ENCODE measurements at places on chromosomes 13 and 19. TPM values are rescaled to one million over a fixed set of nuclear protein-coding genes. Genes with fewer than 3 reads are reported as not detected.

Gene CD177
- 2.9 TPM for total RNA-seq

Gene RXFP2
- not detected for total RNA-seq

Gene ADGRE3
- not detected for total RNA-seq

Gene PEAK3
- total RNA-seq: not detected

- H3K4me3 ChIP-seq: no peak overlapping the region
- H3K27ac ChIP-seq: no peak overlapping the region
- DNase-seq: no peak
- H3K36me3 ChIP-seq: peaks cover 45% of the 10 kb centered on the region
- no peaks in the 10 kb centered on the region for H3K4me1 ChIP-seq
Observed at GRCh38 chr19:2856457-2857050, 10.6 kb upstream of the ZNF556 start.

DNA sequence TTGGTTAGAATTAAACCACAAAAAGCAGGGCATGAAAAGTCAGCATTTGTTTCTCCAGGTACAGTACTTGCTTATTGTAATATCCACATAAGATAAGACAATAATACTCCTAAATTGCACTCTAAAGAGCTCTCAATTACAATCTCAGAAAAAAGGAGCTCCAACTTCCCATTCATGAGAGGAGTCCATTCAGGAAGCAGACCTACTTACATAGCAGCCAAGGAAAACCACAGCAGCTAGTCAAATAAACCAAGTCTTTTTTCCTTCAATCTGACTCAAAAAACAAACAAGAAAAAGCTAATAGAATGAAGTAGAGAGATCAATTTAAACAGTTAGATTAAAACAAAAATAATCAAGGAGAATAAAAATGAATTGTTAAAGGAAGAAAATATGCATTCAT, 885.2 kb upstream of the SLITRK6 start:
- no peaks in the 10 kb centered on the region for H3K36me3 ChIP-seq
- H3K4me1 ChIP-seq: no peaks in the 10 kb centered on the region
- no peak overlapping the region for H3K27ac ChIP-seq
- no peaks in the 10 kb centered on the region for H3K27me3 ChIP-seq
- no peak overlapping the region for H3K4me3 ChIP-seq

DNA sequence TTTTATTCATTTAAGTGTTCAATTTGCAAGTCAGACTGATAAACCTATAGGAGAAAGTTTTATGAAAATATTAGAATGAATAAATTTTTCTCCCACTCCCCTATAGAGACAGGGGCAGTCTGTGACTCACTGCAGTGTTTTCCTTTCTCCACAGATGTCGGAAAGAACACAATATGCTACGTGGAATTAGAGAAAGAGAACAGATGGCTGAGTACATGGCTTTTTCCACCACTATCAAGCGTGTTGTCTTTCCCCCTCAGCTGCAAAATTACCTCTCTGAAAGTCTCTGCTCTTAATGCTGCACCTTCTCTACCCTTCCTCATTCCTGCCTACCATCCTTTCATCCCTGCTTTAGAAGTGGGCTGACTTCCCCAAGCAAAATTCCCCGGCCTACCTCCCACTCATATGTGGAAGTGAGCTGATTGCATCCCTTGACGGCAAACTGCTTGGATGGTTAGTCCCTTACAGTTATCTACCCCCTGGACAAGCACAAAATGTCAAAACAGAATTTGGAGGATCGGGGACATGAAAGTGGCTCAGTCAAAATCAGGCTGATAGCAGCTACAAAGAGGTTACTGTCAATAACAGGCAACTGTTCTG, 30.0 kb downstream of the FLT1 start:
- peaks cover 38% of the 10 kb centered on the region for H3K36me3 ChIP-seq
- H3K4me1 ChIP-seq: peaks cover 21% of the 10 kb centered on the region
- H3K27me3 ChIP-seq: no peaks in the 10 kb centered on the region
- DNase-seq: no peak
- H3K4me3 ChIP-seq: no peak overlapping the region

DNA sequence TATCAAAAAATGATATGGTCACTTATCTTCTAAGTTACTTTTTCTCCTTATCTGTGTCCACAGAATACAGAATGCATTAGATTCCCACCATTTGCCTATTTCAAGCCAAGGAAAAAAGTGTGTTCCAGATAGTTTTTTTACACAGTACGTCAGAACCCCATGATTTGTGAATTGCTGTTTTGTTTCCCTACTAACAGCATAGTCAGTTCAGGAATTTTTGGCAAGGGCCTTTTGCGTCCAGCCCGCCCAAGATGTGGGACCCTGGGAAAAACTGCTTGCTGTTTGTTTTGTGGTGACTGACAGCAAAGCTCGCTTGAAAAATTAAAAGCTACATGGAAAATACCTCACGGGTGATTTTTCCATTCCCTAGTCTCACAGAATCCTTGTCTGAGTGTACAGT, 20.4 kb upstream of the FAM216B start:
- no peak overlapping the region for H3K4me3 ChIP-seq
- H3K27ac ChIP-seq: no peak overlapping the region
- H3K36me3 ChIP-seq: no peaks in the 10 kb centered on the region
- DNase-seq: no peak
- no peaks in the 10 kb centered on the region for H3K27me3 ChIP-seq

DNA sequence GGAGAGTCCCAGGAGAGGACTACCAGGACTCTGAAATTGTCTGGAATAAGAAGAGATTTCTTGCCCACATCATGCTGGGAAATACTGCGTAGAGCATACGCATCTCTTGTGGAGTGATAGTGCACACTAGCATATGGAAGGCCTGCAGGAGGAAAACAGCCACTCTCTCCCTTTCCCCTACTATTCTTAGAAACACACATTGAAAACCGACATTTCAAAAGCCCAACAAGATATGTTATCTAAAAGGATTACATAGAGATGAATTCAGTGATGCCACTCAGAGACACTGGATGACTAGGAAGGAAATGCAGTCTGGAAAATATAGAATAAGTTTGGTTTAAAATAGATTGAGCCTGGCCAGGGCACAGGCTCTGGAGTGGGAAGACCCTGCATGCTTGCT, 388.7 kb upstream of the NBEA start:
- H3K27ac ChIP-seq: no peak overlapping the region
- H3K4me1 ChIP-seq: no peaks in the 10 kb centered on the region
- H3K27me3 ChIP-seq: no peaks in the 10 kb centered on the region
- DNase-seq: no peak
- no peak overlapping the region for H3K4me3 ChIP-seq
- no peaks in the 10 kb centered on the region for H3K36me3 ChIP-seq

DNA sequence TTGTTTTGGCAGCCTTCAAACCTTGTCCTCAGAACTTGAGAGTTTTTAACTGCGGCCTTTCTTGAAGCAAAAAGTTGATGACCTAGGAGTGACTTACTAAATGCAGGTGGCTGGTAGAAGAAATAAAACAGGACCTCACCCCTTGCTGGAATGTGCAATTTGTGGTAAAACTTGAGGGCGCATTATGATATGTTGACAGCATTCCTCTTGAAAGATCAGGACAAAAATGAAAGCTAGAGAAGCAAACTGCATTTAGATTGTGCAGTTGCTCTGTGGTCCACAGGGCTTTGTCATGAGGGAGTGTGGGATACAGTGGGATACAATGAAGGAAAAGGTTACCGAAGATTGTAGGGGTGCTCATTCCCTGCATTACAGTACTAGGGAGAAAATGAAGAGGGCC, 504.2 kb downstream of the GPC6 start:
- H3K4me1 ChIP-seq: no peaks in the 10 kb centered on the region
- H3K4me3 ChIP-seq: no peak overlapping the region
- H3K27me3 ChIP-seq: no peaks in the 10 kb centered on the region

All from GM23338 (cell line).